Right renal pelvis (tissue), 4 donors: ENCODE measurements at places on chromosomes 7 and 10. TPM values are rescaled to one million over a fixed set of nuclear protein-coding genes. Genes with fewer than 3 reads are reported as not detected.

GRCh38 chr7:44618753-44619152, 12.3 kb downstream of the OGDH start:
- DNase-seq: no peak

- DNase-seq: peak; percentile 78
These were observed 337.7 kb upstream of the NPVF start for GRCh38 chr7:25565949-25566348.

DNA sequence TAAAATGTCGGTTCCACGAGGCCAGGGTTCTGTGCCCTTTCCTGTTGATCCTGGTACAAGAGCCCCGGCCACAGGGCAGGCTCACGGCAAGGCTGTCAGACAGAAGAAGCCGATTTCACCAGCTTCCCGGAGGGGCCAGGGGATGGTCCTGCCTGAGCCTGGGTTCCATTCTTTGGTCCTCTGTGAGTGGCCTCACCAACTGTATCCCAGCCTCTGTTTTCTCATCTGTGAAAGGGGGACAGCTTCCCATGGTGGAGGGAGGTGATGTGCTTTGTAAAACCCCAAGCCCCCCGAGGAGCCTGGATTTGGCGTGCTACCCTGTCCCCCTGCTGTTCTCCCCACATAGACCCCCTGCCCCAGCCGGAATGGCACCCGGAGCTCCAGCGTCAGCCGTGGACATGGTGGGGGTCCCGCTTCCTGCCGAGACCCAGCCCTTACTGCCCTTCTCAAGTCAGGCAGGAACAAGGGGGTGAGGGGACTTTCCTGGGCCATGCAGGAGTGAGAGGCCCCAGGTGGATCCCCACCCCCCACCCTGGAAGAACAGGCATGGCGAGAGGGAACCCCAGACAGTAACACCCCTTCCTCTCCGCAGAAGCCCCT, 28.3 kb upstream of the ELFN1 start:
- no peak for DNase-seq

DNA sequence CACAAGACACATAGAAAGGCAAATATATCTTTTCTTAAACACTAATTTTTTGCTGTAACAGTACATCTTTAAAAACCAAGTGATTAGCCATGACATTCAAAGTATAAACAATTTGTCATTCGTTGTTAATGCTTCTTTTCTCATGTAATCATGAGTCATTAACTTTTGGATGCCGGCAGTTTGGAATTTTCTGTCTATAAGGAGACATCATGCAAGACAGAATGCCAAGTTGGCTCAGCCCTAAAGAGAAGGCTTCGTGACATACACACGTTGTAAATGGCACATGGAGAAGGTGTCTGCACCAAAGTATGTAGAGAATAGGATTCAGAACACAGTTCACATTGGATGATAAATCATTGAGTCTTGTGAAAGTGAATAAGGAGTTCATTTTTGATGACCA, 35.9 kb downstream of the CCDC3 start:
- no peak for DNase-seq

DNA sequence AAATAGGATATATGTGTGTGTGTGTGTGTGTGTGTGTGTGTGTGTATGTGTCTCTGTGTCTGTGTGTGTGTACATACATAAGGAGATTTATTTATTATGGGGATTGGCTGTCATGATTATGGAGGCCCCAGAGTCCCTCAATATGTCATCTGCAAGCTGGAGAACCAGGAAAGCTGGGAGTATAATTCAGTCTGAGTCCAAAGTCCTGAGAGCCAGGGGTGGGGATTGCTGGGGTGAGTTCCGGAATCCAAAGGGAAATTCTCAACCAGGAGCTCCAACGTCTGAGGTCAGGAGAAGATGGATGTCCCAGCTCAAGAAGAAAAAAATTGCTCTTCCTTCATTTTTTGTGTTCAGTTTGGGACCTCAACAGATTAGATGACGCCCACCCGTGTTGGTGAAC, 50.7 kb upstream of the PLPP4 start:
- DNase-seq: no peak

DNA sequence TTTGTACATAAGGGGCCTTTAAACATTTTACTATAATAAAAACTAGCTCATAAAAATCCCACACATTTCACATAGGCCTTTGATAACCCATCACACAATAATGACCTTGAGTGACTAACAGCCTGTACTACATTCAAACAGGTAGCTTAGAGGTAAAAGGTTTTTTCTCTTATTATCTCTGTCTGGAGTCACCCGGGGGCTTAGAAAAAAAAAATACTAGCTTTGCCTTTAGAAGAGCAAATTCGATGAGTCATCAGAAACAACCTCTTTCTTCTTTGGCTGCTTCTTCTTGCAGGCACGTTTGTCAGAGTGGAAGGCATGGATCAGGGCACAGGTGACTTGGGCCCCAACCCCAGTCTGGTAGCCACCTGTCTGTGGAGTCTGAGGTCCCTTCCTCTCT, 43.4 kb upstream of the ADO start:
- DNase-seq: no peak

GRCh38 chr10:66783316-66783715, 142.5 kb upstream of the LRRTM3 start:
- DNase-seq: no peak

TRPV6 gene
- 9.8 TPM for polyA plus RNA-seq

DNA sequence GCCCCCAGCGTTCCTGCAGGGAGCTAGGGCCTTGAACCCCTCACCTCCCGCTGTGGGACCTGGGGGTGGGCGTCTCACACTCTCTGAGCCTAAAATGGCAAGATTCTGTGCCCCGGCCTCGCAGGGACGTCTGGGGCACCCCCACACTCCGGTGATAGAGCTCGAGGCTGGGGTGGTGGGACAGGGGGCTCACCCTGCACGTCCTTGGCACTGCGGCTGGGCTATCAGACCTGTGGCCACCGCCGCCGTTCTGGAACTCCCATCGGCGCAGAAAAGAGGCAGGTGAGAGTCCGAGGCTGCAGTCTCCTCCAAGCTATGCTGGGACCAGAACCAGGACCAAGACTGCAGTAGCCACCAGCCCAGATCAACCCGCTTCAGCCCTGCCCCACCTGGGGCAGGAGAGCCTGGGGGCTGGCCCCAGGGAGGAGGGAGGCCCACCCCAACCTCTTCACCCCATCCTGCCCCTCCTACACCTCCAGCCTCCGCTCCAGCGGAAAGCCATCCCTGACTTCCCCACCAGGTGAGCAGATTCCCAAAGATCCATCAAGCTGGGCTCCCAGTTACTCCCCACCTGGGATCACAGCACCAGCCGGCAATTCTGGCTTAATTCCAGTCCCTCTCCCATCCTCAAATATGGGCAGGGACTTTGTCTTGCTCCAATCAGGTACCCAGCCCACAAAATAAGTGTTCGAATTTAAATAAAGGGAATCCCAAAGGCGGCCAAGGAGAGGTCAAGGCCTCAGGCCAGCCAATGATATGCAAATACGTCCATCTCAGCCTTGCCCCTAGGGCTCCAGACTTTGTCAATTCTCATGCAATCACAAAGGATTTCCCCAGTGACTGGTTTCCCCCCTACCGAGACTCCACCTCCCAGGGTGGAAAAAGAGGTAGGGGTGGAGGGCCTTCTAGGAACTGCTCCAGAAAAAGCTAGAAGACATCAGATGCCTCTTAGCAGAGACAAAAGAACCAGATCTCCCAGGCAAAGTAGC, 16.4 kb downstream of the TNRC18 start:
- DNase-seq: no peak

GRCh38 chr10:31878486-31878885, 50.1 kb downstream of the ARHGAP12 start:
- DNase-seq: no peak

DNA sequence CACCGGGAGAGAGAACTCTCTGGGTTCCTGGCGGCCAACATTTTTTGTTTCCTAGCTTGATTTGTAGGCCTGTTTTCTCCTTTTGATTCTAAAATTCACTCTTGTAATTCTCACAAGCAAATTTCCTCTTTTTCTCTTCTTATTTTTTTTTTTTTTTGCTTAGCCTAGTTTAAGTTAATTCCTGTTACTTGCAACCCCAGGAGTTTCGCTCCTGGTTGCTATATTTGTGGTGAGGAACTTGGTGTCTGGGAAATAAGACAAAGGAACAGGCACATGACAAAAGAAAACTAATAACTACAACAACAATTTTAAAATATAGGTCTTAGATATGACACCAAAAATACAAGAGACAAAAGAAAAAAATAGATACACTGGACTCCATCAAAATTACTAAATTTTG, 6.7 kb downstream of the AOAH start:
- DNase-seq: no peak

CYP2C19 gene
- polyA plus RNA-seq: not detected

DNA sequence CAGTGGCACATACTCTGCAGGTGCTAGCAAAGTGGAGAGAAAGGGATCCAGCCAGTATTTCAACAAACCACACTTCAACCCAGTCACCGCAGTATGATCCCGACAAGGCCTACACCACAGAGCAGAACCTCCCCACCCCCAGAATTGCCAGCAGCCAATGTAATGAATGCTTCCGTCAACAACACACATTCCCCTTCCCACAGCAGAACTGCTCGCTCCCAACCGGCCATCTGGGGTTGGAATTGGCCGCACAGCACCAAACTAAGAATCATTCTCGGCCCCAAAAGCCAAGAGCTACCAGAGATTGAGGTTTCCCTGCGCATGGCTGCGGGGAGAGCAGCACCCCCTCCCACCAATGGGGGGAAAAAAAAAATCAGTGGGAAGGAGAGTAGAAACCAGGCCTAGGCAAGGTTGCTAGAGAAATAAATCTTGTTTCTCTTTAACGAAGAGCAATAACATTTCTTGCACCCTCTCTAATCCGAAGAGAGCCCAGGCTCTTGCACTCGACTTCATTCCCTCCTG, 1.1 kb downstream of the WASL start:
- no peak for DNase-seq

BMPER gene
- 22.8 TPM for polyA plus RNA-seq

- DNase-seq: no peak
These were observed 4.6 kb upstream of the INPP5A start for GRCh38 chr10:132532749-132533560.

DNA sequence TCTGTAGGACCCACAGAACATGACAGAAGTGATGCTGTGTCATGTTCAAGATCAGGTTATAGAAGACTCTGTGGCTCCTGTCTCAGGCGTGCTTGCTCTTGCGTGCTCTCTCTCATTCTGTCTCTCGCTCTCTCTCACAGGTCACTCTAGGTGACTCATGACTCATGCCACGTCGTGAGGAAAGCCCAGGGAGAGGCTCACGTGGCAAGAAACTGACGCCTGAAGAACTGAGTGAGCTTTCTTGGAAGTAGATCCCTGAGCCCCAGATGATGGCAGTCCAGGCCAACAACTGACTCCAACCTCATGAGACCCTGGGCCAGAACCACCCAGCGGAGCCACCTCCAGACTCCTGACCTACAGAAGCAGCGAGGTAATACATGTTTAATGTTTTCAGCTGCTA, 103.3 kb downstream of the DNMBP start:
- no peak for DNase-seq

- DNase-seq: no peak
These were observed 854.5 kb downstream of the GRM8 start for GRCh38 chr7:126398285-126398684.

AKR1C8 gene
- polyA plus RNA-seq: 0.25 TPM

HTR5A gene
- polyA plus RNA-seq: not detected

DNA sequence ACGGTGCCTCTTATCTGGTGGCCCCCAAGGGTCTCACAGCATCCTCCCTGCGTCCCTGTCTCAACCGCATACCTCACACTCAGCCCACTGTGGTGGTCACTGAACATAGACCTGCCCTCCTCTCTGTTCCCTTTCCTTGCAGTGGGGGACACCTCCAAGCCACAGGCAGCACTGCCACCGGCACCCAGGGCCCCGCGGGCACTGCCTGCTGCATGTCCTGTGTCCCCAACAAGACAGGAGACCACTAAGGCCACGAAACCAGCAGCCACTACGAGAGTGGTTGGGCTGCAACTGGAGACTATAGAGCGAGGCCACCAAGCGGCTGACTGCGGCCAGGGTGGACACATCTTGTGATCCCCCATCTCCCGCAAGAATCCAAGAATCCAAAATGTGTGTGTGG, 15.3 kb downstream of the BRI3 start:
- DNase-seq: no peak

GRCh38 chr7:30252885-30253795, 31.3 kb upstream of the ZNRF2 start:
- no peak for DNase-seq

GLCCI1 gene
- polyA plus RNA-seq: 33.8 TPM

GRCh38 chr7:6650086-6650485, 13.0 kb downstream of the ZNF316 start:
- DNase-seq: no peak

TMEM229A gene
- 0.17 TPM for polyA plus RNA-seq

MYL10 gene
- 0.32 TPM for polyA plus RNA-seq

GRCh38 chr10:121678631-121679174, 80.5 kb upstream of the FGFR2 start:
- DNase-seq: no peak

GRCh38 chr7:3042861-3043489, 692 bp downstream of the CARD11 start:
- DNase-seq: no peak

DNA sequence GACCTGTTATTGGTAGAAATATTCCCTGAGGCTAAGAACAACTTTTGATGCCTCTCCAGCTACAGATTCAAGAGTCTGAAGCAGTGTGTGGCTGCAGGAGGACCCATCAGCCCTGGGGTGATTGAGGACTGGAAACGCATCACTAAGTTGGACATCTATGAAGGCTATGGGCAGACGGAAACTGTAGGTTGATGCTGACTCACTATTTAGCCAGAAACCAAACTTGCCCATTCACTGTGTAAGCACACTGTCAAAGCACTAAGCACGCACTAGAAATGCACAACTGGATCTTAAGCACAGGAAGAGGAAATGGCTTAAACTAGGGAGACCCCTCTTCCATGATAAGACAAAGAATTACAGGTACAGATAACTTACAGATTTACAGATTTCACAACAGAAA, 20.8 kb downstream of the ACSM6 start:
- DNase-seq: no peak

- DNase-seq: no peak
These were observed 96.3 kb downstream of the PRKAG2 start for GRCh38 chr7:151780631-151781030.

GRCh38 chr7:116239434-116239833, 29.1 kb downstream of the TES start:
- no peak for DNase-seq

- no peak for DNase-seq
These were observed 230.9 kb downstream of the BICC1 start for GRCh38 chr10:58743466-58744115.
